ENCODE measurements at places on chromosomes 5 and 9.
A peak's percentile ranks its signal among the peaks of the same experiment; 100 is the strongest.

GRCh38 chr9:7982907-7983306 lies 183.3 kb upstream of the DMAC1 start:
- DNase-seq: no peak

DNA sequence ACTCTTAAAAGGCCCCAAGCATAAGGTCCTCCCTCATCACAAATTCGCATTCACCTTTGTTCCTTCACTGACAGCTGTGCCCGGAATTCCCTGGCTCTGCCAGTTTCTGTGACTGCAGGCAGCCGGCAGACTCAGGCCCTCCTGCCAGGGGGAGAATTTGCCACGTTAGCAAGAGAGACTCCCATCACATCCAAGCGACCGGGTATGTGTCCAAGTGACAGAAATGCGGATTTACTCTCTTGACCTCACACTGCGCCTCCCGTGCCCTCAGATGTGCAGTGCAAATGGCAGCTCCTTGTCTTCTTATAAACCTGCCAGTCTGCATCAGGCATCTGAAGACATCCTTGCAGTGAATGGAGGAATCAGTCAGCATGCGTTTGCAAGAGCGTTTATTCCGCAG lies 187.1 kb upstream of the WWC1 start:
- DNase-seq: no peak

DNA sequence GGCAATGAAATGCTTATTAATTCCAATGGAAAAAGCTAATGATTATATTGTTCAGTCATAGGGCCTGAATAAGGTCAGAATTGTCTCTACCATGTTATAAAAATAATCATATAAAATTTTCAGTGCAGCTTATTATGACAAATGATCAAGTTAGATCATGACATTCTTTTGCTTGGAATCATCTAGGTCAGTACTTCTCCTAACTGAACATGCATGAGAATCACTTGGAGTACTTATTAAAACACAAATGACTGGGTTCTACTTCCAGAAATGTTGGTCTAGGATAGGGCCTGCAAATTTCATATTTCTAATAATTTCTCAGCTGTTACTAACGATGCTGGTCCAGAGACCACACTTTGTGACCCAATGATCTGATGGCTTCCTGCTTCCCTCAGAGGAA lies 806.0 kb upstream of the ZNF608 start:
- DNase-seq: no peak

DNA sequence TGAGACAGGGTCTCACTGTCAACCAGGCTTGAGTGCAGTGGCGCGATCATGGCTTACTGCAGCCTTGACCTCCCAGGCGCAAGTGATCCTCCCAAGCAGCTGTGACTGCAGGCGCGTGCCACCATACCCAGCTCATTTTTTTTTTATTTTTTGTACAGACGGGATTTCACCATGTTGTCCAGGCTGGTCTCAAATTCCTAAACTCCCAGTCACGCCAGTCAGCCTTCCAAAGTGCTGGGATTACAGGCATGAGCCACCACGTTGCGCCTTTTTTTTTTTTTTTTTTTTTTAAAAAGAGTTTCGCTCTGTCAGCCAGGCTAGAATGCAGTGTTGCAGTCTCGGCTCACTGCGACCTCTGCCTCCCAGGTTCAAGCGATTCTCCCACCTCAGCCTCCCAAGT lies 27.1 kb upstream of the SRP19 start:
- no peak for DNase-seq

DNA sequence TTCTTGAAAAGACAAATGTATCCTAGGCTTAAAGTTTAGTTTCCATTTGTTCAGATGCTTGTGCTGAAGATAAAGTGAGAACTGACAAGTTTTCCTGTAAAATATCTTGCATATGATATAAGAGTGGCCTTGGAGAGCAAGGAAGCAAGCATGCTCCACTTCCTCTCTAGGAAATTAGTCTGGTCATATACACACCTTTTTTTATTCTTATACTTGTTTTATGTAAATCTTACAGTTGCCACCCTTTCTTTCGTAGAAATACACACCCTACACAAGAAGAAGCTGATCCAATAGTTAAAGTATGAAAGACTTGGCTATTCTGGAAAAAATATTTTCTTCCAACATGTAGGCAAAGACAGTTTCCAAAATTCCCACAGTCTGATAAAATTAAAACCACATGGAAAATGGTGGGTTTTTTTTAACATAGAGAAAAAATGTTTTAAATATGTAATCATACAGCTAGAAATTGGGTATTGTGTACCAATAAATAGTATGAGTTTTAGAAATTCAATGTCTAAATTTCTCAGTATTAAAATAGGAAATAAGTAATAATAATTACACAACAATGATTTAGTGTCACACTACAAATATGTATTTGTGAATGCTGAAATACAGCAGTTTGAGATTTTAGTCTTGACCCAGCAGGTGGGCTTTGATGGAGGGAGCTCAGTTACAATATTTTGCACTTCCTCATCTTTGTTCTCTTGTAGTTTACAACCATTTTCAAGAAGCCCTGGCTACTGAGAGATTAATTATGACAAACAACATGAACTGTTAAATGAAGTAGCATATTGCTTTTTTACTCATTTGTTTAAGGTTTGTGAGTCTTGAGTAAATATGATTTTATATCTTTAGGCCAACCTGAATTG lies 185.7 kb upstream of the GNA14 start:
- no peak for DNase-seq

DNA sequence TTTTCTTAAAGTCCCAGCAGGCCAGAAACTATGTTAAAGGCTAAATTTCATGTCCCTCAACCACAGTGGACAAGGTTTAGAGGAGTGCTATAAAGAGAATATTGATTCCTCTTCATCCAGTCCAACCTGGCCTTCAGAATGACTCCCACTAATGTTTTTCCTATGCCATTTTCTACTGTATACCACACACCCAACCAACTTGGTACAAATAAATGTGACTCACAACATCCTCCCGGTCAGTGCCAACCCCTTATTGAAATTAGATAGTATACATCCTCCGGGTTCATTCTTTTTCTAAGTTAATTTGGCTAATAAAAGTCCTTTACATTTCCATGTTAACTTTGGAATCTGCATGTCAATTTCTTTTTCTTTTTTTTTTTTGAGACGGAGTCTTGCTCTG lies 215.1 kb downstream of the TSSK1B start:
- DNase-seq: no peak

- no peak for DNase-seq
Observed at GRCh38 chr9:109168170-109168569, 1.1 kb upstream of the FRRS1L start.

- no peak for DNase-seq
Observed at GRCh38 chr9:122016309-122016708, 76.8 kb downstream of the TTLL11 start.

DNA sequence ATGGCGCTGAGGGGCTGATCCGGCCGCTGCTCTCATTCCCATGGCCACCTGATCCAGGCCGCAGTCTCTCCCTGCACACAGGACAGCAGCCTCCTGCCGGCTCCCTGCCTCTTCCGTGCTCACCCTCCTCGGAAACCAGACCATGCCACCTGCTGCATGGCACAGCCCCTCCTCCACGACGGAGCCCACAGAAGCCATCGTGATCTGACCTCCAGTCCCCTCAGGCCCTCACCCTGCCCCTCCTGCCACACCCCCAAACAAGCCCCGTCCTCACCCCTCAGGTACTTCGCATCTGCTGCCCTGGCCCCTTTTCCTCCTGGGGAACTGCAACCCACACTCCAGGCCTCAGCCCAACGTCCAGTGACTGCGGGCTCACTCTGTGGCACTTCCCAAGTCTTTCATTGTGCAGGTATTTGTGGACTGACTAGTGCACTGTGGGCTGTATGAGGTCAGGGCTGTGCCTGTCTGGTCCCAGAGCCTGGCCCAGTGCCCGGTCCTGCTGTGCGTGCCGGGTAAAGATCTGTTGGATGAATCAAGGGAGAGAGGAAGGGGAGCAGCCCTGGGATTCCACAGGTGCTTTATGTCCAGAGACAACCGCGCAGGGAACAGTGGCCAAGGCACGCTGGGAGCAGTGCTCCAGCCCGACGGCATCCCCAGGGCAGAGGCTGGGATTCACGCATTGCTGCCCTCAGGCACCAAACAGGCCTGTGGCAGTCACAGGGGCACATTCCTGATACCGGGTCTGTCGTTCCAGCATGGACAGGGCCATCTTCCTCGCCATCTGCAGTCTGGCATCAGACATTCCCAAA lies 86.1 kb downstream of the ADAMTS2 start:
- DNase-seq: no peak

GRCh38 chr5:19099195-19099594 lies 888.8 kb downstream of the CDH18 start:
- DNase-seq: no peak

DNA sequence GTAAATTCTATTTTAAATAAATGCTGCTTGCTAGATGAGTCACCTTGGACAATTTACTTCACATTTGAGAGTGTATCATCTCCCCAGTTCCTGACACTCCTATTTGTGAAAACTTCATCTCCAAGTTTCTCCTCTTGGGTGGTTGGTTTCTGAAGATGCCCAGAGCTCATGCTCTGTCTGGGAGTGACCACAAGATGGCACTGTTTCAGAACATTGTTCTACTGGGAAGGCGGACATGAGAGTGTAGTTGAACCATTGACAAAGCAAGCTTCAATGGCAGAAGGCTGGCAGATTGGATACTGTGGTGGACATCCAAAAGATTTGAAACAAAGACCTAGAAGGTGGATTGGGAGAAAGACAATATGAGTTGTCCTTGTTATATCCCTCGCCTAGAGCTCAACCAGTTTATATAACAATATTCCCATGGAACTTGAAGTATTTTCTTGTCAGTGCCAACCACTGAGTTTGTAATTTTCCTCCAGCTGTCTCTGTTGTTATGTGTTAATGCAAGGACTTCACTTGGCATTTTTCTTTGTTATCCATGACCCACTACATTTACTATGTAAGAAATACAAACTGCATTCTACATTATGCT lies 234.3 kb upstream of the ANKH start:
- DNase-seq: peak; percentile 53

- DNase-seq: no peak
Observed at GRCh38 chr5:112737070-112737462, 619 bp upstream of the APC start.

GRCh38 chr9:121773286-121773953 lies 122.0 kb downstream of the DAB2IP start:
- no peak for DNase-seq

GRCh38 chr5:156188016-156188415 lies 138.9 kb upstream of the SGCD start:
- DNase-seq: no peak

- no peak for DNase-seq
Observed at GRCh38 chr5:93342563-93343061, 238.4 kb downstream of the NR2F1-AS1 start.

GRCh38 chr9:22010866-22011625 lies 1.9 kb upstream of the CDKN2B start:
- peak; percentile 70 for DNase-seq

GRCh38 chr5:172071309-172071875 lies 65.0 kb upstream of the FBXW11 start:
- DNase-seq: no peak

- no peak for DNase-seq
Observed at GRCh38 chr9:93664549-93665120, 88.3 kb downstream of the PHF2 start.

DNA sequence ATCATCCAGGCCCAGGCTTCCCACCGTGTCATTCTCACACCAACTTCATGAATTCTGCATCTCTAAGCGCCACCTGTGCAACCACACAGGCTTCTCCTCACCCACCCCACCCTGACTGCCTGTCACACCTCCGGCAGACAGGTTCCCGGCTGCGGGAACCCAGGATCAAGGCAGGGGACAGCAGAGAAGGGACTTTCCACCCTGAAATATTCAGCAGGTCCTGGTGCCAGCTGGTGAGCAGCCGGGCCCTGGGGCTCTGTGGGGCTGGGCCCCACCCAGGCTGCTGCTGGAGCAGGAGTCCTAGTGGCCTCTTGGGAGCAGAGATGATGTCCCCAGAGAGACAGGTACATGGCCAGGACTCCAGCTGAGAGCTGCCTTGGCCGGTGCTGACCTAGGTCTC lies 12.7 kb downstream of the ANXA6 start:
- DNase-seq: no peak

DNA sequence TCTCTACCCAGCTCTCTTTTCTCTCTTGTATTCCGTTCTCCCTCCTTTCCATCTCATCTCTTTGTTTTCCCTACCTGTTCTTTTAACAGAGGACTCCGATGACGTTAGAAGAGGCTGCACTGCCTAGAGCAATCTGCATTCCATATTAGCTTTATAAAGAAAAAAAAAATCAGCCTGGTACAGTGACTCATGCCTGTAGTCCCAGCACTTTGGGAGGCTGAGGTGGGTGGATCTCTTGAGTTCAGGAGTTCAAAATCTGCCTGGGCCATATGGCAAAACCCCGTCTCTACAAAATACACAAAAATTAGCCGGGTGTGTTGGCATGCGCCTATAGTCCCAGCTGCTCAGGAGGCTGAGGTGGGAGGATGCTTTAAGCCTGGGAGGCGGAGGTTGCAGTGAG lies 49.0 kb downstream of the DAPK1 start:
- no peak for DNase-seq

DNA sequence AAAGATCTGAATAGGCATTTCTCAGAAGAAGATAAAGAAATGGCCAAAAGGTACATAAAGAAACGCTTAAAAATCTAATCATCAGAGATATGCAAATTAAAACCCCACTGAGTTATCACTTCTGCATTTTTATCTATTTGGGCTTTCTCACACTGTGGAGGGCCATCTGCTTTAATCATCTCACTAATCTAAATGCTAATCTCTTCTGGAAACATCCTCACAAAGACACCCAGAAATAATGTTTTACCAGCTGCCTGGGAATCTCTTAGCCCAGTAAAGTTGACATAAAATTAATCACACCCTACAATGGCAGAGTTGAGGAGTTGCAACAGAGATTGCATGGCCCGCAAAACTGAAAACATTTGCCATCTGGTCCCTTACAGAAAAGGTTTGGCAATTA lies 407.9 kb upstream of the CYLC2 start:
- no peak for DNase-seq

- no peak for DNase-seq
Observed at GRCh38 chr5:53542926-53543325, 17.5 kb upstream of the NDUFS4 start.

GRCh38 chr5:115170134-115170928 lies 623 bp upstream of the TRIM36 start:
- DNase-seq: peak; percentile 29

DNA sequence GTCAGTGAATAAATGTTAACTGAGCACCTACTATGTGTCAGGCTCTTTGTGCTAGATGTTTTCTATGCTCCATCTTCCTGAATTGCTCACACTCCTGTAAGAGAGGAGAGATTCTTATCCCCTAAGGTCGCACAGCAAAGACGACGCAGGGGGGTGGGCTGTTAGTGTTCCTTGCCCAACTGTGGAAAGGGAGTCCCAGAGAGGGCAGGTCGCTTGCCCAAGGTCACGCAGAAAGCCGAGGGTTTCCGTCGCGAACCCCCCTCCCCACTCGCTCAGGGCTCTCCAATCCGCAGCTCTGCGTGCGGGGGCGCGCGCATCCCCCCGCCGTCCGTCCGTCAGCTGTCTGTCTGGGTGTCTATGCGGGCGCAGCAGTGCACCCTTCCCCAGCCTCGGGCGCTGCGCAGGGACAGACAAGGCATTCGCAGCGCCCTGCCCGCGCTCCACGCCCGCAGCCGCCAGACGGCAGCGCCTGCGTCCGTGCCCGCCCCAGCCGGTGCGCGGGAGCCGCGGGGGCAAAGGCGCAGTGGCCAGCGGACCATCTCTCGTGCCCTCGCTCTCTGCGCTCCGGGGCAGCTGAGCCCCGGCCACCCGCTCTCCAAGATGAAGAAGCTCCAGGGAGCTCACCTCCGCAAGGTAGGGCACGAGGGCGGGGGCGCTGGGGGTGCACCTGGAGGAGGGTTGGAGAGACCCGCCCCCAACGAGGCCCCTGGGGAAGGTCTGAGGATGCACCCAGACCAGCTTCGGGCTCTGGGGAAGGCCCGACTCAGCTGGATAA lies at the start of gene SLC6A7:
TSS of gene SLC6A7 (plus strand) at position 335 of the 775 bp plus-strand sequence. CDS start at position 601, 266 bp downstream.
- no peak for DNase-seq
